ENCODE measurements at places on chromosomes 5 and 9. TPM values are rescaled to one million over a fixed set of nuclear protein-coding genes. Genes with fewer than 3 reads are reported as not detected.

Gene PCDHA13
- total RNA-seq: 4.1 TPM

Gene LCN10
- total RNA-seq: not detected

Gene TIFAB
- total RNA-seq: not detected

DNA sequence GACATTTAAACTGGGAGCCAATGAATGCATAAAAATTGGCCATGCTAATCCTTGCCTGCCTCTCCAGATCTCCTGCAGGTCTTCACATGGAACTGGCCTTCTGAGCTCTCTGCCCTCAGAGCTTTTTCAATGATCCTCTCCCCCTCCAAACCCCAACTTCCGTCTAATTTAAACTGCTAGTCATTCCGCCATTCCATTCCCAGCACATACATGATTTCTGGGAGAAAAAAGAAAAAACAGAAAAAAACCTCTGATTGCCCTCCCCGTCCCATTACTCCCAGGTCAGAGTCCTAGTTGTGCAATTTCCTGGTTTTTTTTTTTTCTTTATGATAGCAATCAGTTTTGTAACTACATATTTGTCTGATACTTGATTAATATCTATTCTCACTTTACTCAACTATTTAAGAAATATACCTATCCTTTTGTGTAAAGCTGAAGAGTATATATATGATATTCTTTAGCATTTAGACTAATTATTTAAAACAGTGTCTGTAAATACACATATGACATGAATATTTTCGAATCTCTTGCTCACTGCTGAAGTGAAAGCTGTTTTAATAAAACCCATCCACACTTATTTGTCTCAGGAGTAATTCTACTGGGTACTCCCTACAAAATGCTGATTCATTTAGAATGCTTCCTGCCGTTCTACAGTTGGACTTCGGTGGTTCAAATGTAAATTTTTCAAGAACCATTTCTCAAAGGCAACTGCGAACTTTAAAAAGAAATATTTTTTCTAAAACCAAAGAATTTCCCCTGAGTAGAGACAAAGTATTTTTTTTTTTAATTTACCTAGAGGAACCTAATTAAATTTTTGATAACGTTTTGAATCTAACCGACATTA, 1.6 kb downstream of the HINT1 start:
- peak; percentile 26 for DNase-seq

GRCh38 chr5:157607371-157608161, 32.0 kb upstream of the ADAM19 start:
- peak; percentile 32 for DNase-seq

GRCh38 chr9:274406-274805, 59.7 kb downstream of the DOCK8 start:
- DNase-seq: no peak

DNA sequence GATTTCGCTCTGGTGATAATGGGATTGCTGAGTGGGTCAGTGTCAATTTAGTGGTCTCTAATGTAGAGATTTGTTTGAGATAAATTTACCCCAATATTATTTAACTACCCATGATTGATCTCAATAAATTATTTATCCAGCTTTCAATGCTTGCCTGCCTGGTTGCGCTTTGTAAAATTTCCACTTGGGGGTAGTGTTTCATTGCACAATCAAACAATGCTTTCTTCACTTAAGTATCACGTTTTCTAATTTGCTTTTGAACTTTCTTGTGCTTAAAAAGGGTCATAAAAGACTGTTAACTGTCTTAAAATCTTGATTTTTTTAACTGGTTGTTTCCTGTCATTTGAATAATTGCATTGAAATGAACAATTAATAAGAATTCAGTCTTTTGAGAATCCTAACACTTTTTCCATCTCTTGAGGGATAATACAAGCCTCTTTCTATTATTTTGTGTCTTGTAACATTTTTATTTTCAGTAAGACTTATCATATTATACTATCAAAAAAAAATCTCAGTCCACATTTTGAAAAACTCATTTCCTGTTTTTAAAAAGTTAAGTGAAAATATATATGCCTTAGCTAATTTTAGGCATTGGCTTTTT, 18.7 kb downstream of the HSD17B4 start:
- peak; percentile 31 for DNase-seq

Data from hepatocyte (in vitro differentiated cells).